D341Med (cell line): ENCODE measurements at places on chromosomes 3 and 15.

DNA sequence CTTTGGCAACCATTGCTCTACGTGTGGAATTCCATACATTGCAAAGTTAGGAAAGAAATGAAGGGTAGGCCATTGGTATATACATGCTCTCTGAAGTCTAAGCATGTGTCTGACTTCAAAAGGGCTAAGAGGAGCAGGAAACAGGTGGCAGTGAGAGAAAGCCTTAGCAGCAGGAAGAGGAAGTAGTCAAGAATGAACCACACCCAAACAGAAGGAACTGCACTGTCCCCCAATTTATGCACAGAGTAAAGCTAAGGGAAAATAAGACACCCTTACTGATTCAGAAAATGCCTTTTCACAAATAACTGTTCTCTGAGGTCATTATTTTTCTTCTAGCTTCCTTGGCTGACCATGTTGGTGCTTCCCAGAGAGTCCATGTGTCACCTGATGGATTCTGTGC lies 575.4 kb downstream of the NTRK3 start:
- no peak for DNase-seq

DNA sequence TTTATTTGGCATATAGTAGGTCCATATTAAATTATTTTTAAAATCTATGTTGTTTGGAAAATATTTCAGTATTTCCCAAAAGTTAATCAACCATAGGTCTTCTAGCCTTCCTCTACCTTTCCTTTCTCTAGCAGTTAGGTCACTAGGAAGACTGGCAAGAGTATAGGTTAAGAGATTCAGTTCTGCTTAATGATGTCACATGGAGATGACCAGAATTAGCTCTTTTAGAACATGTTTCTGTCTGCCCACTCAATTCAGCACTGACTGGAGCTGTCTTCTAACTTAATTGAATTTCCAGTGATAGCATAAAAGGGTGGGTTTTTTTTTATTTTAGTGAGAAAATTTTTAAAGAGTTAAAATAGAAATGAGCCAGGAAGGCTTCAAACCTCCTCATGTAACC lies 23.8 kb upstream of the ZBED2 start:
- no peak for DNase-seq

- no peak for DNase-seq
Observed at GRCh38 chr3:50792568-50792967, 117.8 kb downstream of the DOCK3 start.

DNA sequence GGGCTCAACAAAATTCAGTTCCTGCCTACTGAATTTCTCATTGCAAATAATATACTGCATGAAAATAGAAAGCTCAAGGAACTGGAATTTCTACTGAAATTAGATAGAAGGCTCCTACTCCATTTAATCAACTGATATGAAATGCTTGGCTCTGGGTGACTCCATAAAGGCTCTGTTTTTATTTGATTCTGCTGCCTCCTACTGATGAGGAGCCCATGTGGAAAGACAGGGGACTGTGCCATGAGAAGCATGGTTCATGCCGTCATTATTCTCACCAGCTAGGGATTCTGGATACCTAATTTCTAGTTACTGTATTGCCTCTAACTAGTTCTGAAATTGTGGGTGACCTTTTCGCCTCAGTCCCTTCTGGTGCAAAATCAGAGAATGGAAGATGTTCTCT lies 366.2 kb upstream of the DPH6 start:
- DNase-seq = no peak

GRCh38 chr3:153961494-153961893 lies 159.7 kb upstream of the ARHGEF26 start:
- DNase-seq = no peak

- DNase-seq = peak; percentile 15
Observed at GRCh38 chr3:14771593-14772497, 46.9 kb upstream of the FGD5 start.

GRCh38 chr15:38088971-38089370 lies 154.5 kb downstream of the TMCO5A start:
- DNase-seq = no peak

- no peak for DNase-seq
Observed at GRCh38 chr3:124207873-124208485, 216.1 kb upstream of the ROPN1 start.

GRCh38 chr3:166706094-166706493 lies 674.0 kb downstream of the ZBBX start:
- no peak for DNase-seq

- no peak for DNase-seq
Observed at GRCh38 chr3:149816986-149817385, 4.0 kb downstream of the RNF13 start.

GRCh38 chr15:49047456-49047855 lies 1.2 kb upstream of the SECISBP2L start:
- no peak for DNase-seq

DNA sequence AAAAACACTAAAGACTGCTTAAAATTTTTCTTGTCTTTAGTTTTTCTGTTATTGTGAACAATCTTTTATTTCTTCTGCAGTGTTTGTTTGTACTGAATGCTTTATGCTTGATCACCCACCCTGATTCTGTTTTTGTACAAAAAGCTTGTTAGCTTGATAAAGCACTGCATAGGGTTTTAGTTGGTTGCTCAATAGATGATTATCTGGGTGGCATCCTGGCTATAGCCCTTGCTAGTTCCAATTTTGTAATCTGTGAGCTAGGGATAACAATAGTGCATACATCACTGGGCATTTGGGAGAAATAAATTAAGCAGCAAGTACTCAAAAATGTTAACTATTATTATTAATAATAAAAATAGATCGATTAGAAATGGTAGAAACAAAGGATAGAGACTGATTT lies 102.3 kb downstream of the ZPLD1 start:
- no peak for DNase-seq
